Pulmonary artery endothelial cell (primary cell): ENCODE measurements at places on chromosomes 1 and 21. TPM values are rescaled to one million over a fixed set of nuclear protein-coding genes. Genes with fewer than 3 reads are reported as not detected.

DNA sequence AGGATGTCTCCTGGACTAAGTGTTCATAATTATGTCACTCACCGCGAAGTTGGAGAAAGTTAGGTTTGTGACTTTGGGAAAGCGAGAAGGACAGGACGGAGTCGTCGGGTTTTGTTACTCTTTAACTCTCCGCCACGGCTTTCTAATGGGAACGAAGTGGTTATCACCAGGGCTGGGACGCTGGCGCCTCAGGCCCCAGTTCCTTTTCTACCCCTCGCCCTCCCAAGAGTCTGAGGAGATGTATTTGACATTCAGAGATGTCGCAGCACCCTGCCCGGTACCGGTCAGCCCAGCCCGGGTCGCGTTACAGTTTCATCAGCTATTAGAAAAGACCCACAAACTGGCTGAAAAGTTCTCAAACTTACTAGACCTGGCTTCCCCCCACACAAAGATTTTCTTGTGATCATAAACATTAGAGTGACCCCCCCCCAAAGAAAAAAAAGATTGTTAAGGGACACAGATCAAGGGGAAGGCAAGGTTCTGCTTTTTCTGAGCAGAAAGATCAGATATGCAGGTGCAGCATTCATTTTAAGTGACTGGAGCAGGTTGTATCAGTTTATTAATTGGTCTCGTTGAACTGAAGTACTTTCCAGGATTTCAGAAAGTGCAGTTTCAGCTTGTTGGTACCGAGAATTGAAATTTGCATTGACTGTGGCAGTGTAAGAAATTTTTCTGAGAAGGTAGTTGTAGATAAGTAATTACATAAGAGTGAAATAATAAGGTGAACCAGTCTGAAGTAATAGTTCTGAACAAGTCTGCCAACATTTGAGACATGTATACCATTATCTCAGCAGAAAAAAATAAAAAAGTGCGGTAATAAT is 859 bp upstream of the ZBTB18 start:
- DNase-seq: no peak

GRCh38 chr1:45846931-45847330 is 43.5 kb downstream of the MAST2 start:
- DNase-seq: no peak

DNA sequence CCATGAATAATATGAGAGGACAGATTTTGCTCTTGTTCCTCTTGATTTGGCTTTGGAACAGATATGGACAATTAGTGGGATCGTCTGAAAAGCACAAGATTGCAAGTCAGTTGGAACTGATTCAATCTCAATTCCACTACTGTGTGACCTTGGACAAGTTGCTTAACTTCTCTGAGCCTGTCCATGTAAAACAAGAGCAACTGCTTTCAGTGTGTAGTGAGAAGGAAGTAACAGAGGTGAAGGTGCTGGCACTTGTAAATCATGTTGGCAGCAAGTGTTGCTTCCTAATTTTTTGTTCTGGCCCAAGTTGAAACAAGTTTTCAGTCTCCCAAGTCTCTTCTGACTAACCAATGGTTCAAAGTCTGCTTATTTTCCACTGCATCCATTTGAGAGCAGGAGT is 15.3 kb downstream of the INKA2 start:
- no peak for DNase-seq

- DNase-seq: no peak
These were observed 1753.4 kb downstream of the MRPL39 start for GRCh38 chr21:23853796-23854379.

DNA sequence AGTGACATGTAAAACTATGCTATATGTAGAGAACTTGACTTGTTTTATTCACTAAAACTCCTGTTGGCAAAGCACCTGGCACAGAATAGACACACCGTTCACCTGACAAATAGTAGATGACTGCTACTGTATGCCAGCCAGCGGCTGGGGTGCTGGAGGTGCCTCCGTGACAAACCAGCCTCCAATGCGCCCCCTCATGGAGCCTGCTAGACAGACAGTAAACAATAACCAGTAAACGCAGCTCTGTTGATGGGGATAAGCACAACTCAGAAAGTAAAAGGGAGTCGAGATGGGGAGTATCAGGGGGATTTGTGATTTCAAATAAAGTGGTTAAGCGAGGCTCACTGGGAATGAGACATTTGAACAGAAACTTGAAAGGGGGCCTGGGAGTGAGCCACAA is 107.2 kb downstream of the PRDM2 start:
- DNase-seq: no peak

DNA sequence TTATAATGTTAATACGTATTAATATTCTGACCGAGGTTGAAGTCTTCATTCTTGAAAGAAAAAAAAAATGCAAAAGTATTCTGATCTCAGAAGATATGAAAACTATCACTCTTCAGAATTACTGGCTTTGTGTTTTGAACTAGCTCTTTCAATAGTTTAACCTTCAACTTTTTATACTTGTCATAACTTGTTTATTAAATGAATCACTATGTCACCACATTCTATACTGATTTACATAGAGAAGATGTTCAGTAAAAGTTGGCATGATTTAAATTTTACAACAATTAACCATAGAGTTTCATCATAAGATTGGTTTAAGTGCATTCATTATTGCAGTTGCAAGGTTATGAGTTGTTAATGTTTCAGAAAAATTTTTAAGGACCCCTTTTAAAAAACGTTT is 57.3 kb downstream of the HS2ST1 start:
- no peak for DNase-seq

DNA sequence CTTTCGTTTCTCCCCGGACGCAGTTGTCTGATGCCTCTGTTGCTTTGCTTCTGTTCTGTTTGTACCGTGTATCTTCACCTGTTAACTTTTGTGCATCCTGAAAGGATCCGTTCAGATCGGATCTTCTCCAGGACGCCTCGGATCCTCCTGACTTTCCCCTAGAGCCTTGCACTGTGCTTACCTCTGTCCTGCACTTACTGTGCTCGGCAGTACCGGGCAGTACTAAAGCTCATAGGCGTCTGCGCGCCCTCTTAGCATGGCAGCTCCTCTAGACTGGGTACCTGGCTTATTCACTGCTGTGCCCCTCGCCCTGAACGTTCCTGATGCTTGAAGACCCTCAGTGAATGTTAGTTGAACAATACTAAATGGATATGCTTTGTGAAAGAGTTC is 934 bp downstream of the SCP2 start:
- no peak for DNase-seq

DNA sequence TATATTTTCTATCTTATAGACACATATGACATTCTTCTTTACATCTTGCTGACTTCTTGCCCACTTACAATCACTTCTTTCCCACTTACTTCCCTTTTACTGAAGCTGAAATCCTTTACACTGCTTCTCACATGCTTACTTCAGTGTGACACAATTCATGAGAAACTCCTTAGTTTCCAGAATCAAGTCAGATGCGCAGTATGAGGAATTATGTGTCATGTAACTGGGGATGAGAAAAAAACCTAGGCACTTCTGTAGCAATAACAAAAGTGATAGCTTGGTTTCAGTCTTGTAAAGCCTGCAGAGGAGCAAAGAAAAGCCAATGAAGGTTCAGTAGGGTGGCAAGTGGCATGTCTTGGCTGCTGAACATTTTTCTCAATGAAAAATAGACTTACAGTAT is 566.2 kb upstream of the RGS18 start:
- DNase-seq: no peak

GRCh38 chr1:240092301-240093119 is 827 bp downstream of the FMN2 start:
- DNase-seq: no peak

- no peak for DNase-seq
These were observed 20.4 kb downstream of the H3-3A start for GRCh38 chr1:226082959-226083301.

Gene DMBX1
- total RNA-seq: not detected in 2 replicates

Gene SPRR1A
- total RNA-seq: not detected in 2 replicates

Gene IL6R
- total RNA-seq: 5.7 and 10.8 TPM in 2 replicates
